ENCODE measurements at places on chromosomes 6 and 20.
A peak's percentile ranks its signal among the peaks of the same experiment; 100 is the strongest.

- no peak for DNase-seq
Observed at GRCh38 chr6:161917645-161918044, 643.8 kb upstream of the AGPAT4 start.

GRCh38 chr20:23115822-23116221 is 29.7 kb upstream of the CD93 start:
- no peak for DNase-seq

- DNase-seq: peak; percentile 33
Observed at GRCh38 chr20:49278818-49279676, 1.2 kb upstream of the ZNFX1 start.

- DNase-seq: no peak
Observed at GRCh38 chr6:29938746-29939508, 3.4 kb upstream of the HLA-A start.

- no peak for DNase-seq
Observed at GRCh38 chr20:61587681-61588289, 335.7 kb downstream of the CDH4 start.
